ENCODE measurements at places on chromosomes 1 and 21. TPM values are rescaled to one million over a fixed set of nuclear protein-coding genes. Genes with fewer than 3 reads are reported as not detected.

The NBPF10 gene
- 1.5 TPM for total RNA-seq

The CD1E gene
- not detected for total RNA-seq

The PUM1 gene
- 64.9 TPM for total RNA-seq

The ARID1A gene
- 21.8 TPM for total RNA-seq

The AMPD2 gene
- 74.6 TPM for total RNA-seq

The CCDC24 gene
- total RNA-seq = 1.6 TPM

The KRTAP19-2 gene
- total RNA-seq = not detected

The SMIM34 gene
- total RNA-seq = not detected

The ZNF678 gene
- total RNA-seq = 11.4 TPM

The APOBEC4 gene
- not detected for total RNA-seq

The SEC16B gene
- 0.66 TPM for total RNA-seq

The KIF1B gene
- total RNA-seq = 35.8 TPM
